Non-pigmented ciliary epithelial cell (primary cell): ENCODE measurements at places on chromosomes 12 and 14.

- no peak for DNase-seq
Observed at GRCh38 chr12:132568826-132569480, 41.4 kb downstream of the LRCOL1 start.

GRCh38 chr14:43540948-43541347, 966.1 kb downstream of the FSCB start:
- DNase-seq, result no peak

DNA sequence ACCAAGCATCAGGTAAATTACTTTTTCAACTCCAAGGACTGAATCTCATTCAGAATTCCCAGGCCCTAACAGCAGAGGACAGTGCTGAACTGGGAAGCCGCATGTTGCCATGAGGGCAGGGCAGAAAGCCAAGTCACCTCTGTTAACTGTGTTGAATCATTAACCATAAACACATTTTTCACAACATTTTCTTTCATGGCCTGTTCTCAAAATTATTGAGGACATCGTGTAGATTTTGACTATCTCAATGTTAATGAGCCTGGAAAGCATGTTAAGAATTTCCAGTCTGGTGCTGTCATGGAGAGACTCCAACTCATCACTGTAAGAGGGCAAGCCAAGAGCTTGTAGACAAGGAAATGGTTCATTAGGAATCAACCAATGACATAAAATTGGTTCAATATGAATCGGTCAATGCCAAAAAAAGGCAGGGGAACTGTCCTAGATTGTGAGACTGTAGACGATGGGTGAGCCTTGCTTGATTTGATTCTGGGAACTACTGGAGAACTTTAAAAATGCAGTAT, 33.7 kb downstream of the CPM start:
- DNase-seq, result peak; percentile 54

- DNase-seq, result no peak
Observed at GRCh38 chr14:72824051-72824450, 69.8 kb downstream of the DPF3 start.

DNA sequence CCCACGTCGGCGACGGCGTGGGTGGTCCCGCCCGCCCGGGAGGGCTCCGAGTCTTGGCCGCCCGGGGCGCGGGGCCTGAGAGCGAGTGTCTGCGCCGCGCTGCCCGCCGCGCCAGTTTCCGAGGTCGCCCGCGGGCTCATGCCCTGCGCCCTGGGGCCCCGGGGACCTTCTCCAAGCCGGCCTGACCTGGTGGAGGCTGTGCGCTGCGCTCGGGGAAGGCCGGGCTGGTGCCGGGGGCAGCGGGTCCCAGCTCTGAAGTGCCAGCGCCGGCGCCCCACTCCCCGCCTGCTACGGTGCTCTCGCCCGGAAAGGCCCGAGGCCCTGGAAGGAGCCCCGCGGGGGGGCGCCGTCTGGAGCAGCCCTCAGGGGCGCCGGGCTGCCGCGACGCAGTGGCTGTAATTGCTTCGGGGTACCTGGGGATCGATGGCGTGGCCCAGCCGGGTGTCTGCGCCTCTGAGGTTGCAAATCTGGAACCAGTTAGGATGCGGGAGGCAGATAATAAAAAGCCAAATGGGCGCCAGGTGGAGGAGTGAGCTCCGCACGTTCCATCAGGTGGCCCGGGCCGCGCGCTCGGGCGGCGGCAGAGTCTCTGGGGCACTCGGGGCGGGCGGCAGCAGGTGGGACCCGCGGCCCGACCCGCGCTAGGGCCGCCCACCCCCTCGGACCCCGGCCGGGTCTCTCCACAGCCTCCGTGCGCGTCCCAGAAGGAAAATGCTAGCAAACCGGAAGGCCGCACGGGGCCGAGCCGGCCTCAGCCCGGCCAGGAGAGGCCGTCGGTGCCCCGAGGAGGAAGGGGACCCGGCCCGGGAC, 102.3 kb upstream of the DIO3 start:
- DNase-seq, result no peak

DNA sequence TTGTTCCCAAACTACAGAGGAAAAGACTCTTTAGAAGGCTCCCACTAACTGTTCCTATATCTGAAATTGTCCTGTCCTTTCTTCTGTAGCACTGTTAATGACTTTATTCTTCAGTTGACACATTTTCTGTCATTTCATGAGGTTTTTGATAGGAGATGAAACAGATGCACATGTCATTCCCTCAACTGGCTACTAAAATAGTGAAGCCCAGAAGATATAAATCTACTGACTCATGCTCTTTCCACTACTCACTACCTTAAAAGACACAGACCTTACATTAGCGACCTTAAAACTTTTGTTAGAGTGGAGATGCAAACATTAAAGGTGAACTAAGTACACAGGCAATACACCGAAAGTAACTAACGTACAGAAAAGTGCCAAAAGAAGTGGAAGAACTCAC, 59.5 kb upstream of the ANKS1B start:
- DNase-seq, result no peak

GRCh38 chr14:20546877-20547276, 14.0 kb downstream of the RNASE9 start:
- no peak for DNase-seq

GRCh38 chr14:91012045-91012444, 48.4 kb downstream of the RPS6KA5 start:
- no peak for DNase-seq

GRCh38 chr12:69880571-69880970, 55.5 kb downstream of the MYRFL start:
- DNase-seq, result no peak

DNA sequence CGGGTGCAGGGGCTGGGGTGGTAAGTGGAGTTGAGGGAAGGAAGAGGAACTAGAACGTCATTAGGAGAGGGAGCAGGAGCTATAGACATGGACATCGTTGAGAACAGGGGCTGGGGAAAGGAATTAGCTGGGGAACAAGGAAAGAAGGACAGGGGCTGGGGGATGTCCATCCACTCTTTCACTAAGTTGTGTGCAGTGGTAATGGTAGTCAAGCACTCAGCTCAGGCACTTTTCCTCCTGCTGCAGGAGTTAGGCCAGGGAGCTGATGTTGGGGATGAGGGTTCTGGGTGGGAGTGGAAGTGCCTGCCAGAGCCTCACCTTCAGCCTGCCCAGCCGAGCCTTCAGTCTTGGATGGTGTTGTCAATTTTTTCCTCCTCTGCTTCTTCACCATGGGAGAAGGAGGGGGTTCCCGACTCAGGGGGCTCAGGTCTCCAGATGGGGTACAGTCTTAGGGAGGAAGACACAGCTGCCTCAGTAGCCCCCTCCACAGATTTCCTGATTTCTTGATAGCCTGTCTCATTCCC, 9.2 kb downstream of the AGAP2 start:
- DNase-seq, result no peak

DNA sequence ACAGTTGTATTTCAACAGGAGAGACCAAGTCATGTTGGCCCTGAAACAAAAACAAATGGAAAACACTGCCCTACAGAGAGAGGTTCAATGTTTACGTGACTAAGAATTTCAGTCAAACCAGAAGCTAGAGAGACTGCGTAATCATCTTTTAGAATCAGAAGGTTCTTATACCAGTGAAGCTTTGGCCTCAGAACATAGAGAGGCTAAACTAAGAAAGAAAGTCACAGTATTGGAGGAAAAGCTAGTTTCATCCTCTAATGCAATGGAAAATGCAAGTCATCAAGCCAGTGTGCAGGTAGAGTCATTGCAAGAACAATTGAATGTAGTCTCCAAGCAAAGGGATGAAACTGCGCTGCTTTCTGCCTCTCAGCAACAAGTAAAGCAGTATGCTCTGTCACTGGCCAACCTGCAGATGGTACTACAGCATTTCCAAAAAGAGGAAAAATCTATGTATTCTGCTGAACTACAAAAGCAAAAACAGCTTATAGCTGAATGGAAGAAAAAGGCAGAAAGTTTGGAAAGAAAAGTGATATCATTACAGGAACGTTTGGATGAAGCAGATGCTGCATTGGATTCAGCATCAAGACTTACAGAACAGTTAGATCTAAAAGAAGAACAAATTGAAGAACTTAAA, 32.5 kb upstream of the NUAK1 start:
- DNase-seq, result no peak

DNA sequence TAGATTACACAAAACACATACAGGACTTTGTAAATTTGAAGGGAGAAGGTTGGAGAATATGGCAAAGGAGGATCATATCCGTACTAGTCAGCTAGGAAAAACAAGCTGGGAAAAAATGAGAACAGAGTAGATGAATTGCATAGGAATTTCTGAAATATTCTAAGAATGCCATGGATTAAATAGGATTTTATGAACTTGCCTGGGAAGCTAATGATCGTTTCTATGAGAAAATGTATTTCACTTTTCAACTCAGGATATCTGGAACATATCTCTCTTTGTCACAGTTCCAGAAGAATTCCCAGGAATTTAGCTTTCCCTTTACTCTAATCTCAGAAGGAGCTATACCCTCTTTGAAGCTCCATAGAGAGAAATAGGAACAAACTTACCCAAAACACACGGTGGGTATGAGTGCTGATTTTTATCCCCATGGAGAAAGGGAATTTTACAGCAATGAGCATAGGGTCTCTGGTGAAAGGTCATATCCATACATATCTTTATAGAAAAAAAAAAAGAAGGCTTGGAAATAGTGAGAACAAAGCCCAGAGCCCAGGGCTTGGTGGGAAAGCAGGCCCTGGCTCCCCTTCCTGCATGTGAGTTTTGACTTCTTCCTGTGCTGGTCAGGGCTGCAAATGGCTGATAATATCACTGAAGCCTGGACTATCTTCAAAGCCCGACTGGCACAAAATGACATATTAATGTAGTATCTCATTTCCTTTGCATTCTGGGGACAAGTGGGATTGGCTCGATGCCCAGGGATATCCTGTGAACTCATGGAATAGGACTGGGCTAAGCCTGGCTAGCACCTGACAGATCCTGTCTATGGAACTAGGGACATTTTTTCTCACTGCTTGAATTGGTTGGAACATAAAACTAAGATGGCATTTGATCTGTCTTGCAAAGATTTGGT, 136.3 kb downstream of the AEBP2 start:
- peak; percentile 47 for DNase-seq

DNA sequence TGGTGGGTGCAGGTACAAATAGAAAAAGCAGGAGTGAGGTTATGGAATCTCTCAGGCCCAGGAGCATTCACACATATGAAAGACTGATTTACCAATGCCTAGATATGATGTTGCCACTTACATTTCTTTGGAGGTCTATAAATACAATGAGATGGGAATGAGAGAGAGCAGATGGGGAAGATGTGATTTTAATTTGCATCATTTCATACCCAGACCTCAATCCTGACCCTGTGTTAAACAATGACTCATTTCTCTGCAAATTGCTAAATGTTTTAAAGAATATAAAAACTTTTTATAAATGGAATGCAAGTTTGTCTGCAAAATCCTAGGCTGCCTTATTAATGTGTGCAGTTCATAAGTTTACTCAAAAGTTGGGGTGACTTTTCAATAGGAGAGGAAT, 38.6 kb upstream of the GNG2 start:
- no peak for DNase-seq

DNA sequence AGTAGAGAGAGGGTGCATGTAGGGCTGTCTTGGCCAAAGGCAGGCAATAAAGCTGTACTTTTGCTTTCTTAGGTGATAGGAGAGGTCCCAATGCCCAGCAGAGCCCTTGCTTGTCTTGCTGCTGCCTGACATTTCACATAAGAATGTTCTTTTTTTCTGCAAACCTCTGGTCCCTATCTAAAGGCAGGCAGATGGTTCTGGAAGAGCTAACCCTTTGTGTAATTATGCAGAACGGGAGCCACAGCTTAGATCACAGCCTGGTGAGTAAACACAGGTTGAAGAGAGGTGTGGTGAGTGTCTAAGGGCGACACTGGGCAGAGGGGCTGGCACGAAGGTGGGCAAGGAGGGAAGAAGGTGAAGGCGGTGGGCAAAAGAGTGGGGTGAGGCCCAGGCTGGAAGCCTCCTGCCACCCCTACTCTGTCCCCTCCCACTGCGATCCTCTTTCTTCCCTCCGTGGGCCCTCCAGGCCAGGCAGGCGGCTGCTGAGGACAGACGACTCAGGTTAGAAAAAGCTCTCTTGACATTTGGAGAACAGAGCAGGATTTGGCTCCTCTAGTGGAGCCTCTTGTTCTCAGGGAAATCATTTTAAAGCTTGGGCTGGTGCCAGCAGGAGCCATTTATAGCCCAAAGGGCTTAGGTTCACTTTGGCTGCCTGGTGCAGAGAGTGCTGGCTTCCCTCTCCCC, 42.8 kb downstream of the PRMT8 start:
- no peak for DNase-seq

DNA sequence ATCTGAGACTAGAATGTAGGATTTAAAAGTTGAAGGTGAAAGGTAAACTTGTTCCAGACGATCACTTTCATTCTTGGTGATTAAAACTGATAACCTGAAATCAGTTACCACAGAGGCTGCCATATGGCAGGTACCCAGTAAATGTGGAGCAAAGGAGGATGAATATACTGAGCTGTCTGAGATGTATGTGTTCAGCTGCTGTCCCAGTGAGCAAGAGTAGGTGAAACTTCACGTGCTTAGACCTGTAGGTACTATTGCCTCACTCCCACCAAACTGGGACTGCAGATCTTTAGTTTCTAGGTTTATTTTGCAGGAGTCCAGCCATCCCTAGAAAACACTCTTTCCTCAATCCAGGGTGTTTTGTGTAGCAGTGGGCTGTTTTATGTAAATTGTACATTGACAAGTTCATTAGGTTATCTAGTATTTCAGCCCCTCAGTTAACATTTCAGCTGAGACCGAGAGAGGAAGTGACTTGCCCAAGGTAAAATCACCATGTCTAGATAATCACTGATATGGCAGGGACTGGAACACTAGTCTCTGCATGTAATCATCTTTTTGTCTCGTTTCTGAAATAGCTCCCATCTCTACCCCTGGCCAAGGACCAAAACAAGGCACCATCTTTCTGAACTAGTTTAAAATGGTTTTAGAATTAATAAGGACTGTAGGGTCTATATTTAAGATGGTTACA, 62.7 kb downstream of the ATG14 start:
- no peak for DNase-seq

GRCh38 chr12:116039081-116039480, 238.4 kb downstream of the MED13L start:
- DNase-seq, result no peak

DNA sequence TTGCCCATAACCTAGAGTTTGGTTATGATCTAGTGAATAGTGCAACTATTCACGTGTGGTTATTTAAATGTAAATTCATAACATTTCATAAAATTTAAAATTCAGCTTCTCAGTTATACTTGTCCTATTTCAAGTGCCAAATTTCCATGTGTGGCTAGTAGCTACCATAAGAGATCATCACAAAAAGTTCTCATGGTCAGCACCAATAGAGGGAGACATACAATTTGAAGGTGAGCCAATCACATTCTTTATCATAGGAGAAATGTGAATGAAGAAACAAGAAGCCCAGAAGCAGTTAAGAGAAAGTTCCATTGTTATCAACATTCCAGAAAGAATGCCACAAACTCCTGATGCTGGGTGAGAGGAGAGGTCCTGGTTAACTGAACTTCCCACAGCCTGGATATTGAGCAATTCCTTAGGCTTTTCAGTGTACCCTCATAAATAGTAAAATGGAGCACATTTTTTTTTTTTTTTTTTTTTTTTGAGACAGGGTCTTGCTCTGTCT, 892.9 kb upstream of the USP15 start:
- no peak for DNase-seq

- DNase-seq, result no peak
Observed at GRCh38 chr12:15526033-15526432, 203.7 kb downstream of the PTPRO start.

GRCh38 chr14:51822499-51822898, 37.9 kb upstream of the GNG2 start:
- no peak for DNase-seq

GRCh38 chr12:27272373-27273028, 28.4 kb downstream of the STK38L start:
- DNase-seq, result no peak
